ENCODE measurements at places on chromosomes 7 and 10.
A peak's percentile ranks its signal among the peaks of the same experiment; 100 is the strongest.

GRCh38 chr7:132836746-132837145 is 245.1 kb downstream of the CHCHD3 start:
- DNase-seq: no peak

DNA sequence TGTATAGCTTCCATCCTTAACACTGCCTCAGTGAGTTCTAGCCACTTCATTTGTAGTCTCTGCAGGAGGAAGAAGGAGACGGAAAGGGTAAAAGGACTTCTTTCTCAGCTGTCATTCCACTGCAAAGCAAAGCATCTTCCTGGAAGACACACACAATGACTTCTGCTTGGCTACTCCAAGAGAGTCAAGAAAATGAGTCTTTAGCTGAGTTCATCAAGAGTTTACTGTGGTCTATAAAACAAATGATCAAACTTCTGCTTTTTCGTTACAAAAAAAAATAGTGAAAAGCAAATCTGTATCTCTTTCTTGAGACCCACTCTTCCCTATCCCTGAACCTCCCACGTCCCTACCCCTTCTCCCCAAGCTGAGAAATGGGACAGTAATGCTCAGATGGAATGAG is 205.0 kb upstream of the AHR start:
- no peak for DNase-seq

DNA sequence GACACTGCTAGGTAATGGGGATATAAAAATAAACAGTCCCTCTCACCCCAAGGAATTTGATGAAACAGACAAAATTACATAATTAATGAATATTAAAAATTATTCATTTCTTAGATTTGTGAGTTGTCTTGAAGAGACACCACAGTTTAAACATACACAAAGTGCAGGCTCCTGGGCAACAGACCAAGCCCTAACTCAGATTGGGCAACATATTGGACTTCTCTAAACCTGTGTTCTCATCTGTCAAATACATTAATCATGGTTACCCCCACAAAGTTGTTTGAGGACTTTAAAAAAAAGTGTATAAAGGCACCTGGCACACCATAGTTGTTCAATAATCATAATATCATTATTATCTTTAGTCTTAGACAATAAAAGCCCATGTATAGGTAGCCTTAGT is 62.5 kb upstream of the CAPZA2 start:
- DNase-seq: no peak

- DNase-seq: no peak
Measured at GRCh38 chr10:133166828-133167692, 7.0 kb downstream of the KNDC1 start.

GRCh38 chr10:34811968-34812514 is 3.1 kb downstream of the PARD3 start:
- DNase-seq: no peak

DNA sequence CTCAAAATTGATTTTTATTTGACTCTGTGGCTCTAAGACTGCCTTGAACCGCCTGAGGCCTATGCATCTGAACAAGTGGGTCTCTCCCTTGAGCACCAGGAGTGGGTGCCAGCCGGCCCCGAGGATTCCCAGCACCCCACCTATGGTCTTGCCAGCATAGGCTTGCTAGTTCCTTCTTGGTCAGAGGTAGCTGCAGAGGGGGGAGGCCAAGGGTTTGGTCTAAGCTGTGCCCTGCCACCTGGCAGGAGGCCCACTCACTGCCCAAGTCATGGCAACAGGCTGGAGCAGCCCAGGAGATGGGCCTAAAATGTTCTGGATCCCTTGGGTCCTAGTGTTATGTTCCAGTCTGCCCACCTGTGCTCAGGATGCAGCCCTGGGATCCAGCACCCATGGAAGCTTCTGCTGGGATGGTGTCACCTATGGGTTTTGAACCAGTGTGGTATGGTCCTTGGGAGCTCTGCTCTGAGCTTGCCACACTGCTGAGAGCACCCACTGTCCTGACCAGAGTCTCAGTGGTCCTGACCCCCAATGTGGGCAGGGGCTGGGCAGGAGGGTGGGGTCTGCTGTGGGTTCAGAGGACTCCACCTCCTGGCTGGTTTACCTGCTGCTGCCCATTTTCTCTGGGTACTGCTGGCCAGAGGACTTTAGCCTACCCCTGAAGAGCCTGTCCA is 12.6 kb downstream of the YKT6 start:
- DNase-seq: no peak

GRCh38 chr10:98096731-98097130 is 37.7 kb upstream of the R3HCC1L start:
- no peak for DNase-seq

DNA sequence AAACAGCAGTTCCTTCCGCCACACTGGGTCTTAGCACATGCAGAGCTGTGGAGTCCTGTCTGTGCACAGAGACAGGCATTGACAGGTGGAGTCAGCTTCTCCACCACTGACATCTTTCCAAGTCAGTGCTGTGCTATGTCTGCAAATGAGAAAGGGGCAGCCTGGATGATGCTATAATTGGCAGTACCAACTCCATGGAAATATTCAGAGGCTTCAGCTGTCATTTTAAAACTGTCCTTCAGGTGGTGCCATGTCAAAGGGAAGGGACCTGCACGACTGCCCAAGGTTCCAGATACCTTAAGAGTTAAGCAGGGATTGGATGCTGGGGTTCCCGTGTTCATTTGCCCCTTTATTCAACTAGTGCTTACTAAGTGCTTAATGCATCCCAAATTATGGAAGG is 258.0 kb upstream of the PRKCQ start:
- peak; percentile 6 for DNase-seq
